Activated T-cell treated with anti-CD3 and anti-CD28 coated beads, Interleukin-2, amount 50 U/mL, for 72 hours (primary cell): ENCODE measurements at places on chromosomes 6 and 20. TPM values are rescaled to one million over a fixed set of nuclear protein-coding genes. Genes with fewer than 3 reads are reported as not detected.

Gene MC3R
- total RNA-seq: not detected

Gene TINAG
- not detected for total RNA-seq

Gene WASF1
- 3.3 TPM for total RNA-seq

Gene IPCEF1
- 17.6 TPM for total RNA-seq

Gene SLC22A16
- total RNA-seq: not detected

Gene POLR1H
- total RNA-seq: 81.9 TPM

Gene WFDC10A
- not detected for total RNA-seq

Gene KCNQ2
- total RNA-seq: 0.44 TPM

DNA sequence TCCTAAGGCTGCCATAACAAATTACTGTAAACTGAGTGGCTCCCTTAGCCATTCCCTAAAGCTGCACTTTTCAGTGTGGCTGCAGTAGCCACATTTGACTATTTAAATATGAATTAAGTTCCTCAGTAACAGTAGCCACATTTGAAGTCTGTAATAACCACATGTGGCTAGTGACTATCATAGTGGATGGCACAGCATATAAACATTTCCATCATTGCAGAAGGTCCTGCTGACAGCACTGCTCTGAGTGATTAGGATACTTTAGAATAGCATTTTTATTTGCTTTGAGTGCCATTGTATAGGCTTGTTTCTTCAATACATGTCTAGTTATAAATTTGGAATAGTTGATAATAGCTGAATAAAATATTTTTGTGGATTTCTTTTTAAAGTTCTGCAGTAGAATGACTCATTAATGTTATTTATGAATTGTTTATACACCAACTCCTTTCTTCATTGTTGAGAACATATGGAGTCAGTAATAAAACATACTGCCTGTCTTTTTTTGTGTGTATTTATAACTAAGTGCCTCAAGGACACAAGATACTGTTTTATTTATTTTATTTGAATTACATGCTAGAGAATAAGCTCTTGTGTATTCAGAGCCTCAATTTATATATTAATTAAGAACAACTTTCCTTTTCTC, 217.2 kb downstream of the CDKAL1 start:
- no peaks in the 10 kb centered on the region for H3K27me3 ChIP-seq
- DNase-seq: no peak
- H3K4me1 ChIP-seq: peaks cover 7% of the 10 kb centered on the region
- no peak overlapping the region for H3K27ac ChIP-seq
- peaks cover 6% of the 10 kb centered on the region for H3K36me3 ChIP-seq

GRCh38 chr20:57408131-57408530, 16.9 kb downstream of the RBM38 start:
- no peak overlapping the region for H3K4me3 ChIP-seq
- H3K27ac ChIP-seq: no peak overlapping the region
- DNase-seq: no peak
- H3K4me1 ChIP-seq: no peaks in the 10 kb centered on the region
- peaks cover 2% of the 10 kb centered on the region for H3K36me3 ChIP-seq

DNA sequence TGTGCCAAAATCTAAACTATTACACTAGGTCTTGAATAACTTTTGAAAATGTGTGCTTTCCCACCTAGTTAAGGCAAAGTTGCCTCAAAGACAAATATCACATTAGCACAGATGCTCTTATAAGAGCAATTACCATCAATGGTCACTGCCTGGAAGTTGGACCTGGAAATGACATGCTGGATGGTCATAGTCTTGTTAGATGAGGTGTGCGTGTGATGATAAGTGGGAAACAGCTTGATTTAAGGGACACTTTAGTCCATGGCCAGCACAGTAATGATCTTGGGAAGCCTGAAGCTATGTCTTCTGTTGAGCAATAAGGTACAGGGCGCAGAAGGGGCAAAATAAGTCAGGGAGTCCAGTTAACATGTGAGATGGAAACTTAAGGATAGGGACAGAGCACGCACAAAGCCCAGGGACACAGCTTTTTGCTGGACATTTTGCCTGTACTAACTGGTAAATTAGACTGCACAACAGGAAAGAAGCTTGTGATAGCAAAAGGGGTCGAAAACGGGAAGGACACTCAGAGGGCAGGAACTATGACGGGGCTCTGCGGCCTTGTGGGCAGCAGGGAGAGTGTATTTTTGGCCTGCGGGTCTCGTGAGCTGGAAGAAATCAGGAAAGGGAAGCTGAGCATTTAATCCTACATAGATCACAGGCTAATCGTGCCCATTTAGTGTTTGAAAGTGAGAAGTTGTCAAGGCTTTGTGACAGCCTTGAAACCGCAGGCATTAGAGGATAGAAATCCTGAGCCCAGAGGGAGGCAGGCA, 66.7 kb upstream of the BMP2 start:
- no peak for DNase-seq
- no peaks in the 10 kb centered on the region for H3K27me3 ChIP-seq
- H3K4me1 ChIP-seq: no peaks in the 10 kb centered on the region

GRCh38 chr20:49400410-49400809, 82.1 kb downstream of the KCNB1 start:
- H3K4me3 ChIP-seq: no peak overlapping the region
- no peaks in the 10 kb centered on the region for H3K4me1 ChIP-seq
- no peak for DNase-seq
- no peaks in the 10 kb centered on the region for H3K36me3 ChIP-seq
- peaks cover 16% of the 10 kb centered on the region for H3K27me3 ChIP-seq
- H3K27ac ChIP-seq: no peak overlapping the region

DNA sequence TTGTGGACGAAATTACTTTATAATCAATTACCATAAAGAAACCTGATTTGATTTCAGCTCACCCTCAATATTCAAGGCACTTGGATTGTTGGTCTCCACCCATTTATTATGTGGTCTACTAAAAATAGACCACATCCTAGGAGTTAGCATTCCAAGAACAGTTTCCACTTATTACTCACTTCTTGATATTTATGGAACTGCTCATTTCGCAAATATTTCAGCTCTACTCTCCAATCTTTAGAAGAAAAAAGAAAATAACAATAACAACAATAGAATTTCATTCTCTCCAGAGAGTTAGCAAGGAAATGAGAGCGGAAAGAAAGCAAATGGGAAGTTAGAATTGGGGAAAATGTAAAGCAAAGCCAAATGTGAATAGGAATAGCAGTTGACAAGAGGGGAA, 26.2 kb upstream of the HDAC2 start:
- H3K27ac ChIP-seq: no peak overlapping the region
- H3K27me3 ChIP-seq: peaks cover 15% of the 10 kb centered on the region
- H3K4me3 ChIP-seq: no peak overlapping the region
- DNase-seq: no peak

GRCh38 chr20:33910529-33911327, 83.0 kb upstream of the RALY start:
- H3K36me3 ChIP-seq: no peaks in the 10 kb centered on the region
- H3K4me1 ChIP-seq: peaks cover 12% of the 10 kb centered on the region
- no peak for DNase-seq
- H3K4me3 ChIP-seq: no peak overlapping the region

- H3K27ac ChIP-seq: peak overlapping the region; percentile 35
- no peak overlapping the region for H3K4me3 ChIP-seq
- peaks cover 53% of the 10 kb centered on the region for H3K4me1 ChIP-seq
- H3K36me3 ChIP-seq: no peaks in the 10 kb centered on the region
- H3K27me3 ChIP-seq: no peaks in the 10 kb centered on the region
- DNase-seq: no peak
Observed at GRCh38 chr20:56428410-56428809, 16.4 kb downstream of the CASS4 start.

GRCh38 chr6:82567621-82568020, 204.0 kb downstream of the TPBG start:
- no peak for DNase-seq
- no peak overlapping the region for H3K27ac ChIP-seq
- no peaks in the 10 kb centered on the region for H3K4me1 ChIP-seq
- no peaks in the 10 kb centered on the region for H3K36me3 ChIP-seq
- H3K27me3 ChIP-seq: no peaks in the 10 kb centered on the region

GRCh38 chr20:50027611-50028105, 44.9 kb downstream of the SNAI1 start:
- H3K4me3 ChIP-seq: no peak overlapping the region
- no peak overlapping the region for H3K27ac ChIP-seq
- H3K36me3 ChIP-seq: no peaks in the 10 kb centered on the region
- DNase-seq: no peak

DNA sequence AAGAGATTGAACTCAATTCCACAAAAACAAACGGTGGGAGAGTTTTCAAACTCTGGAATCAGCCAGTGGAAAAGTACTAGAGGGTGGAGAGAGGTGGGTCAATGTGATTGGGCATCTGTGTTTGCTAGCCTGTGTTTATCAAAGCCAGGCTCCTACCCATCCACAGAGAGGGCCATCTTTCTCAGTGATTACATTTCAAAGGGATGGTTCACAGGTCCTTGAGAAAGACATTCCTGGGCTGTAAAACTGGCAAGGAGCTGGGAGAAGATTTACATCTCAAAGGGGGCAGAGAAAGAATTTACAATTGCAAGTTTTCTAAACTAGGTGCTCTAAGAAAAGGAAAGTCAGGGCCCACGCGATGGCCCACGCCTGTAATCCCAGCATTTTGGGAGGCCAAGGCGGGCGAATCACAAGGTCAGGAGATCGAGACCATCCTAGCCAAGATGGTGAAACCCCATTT, 146.8 kb upstream of the UST start:
- no peaks in the 10 kb centered on the region for H3K36me3 ChIP-seq
- peaks cover 17% of the 10 kb centered on the region for H3K27me3 ChIP-seq
- H3K4me3 ChIP-seq: no peak overlapping the region
- DNase-seq: no peak

GRCh38 chr6:132231121-132231884, 170.0 kb downstream of the MOXD1 start:
- no peak overlapping the region for H3K27ac ChIP-seq
- H3K4me1 ChIP-seq: no peaks in the 10 kb centered on the region
- DNase-seq: no peak

DNA sequence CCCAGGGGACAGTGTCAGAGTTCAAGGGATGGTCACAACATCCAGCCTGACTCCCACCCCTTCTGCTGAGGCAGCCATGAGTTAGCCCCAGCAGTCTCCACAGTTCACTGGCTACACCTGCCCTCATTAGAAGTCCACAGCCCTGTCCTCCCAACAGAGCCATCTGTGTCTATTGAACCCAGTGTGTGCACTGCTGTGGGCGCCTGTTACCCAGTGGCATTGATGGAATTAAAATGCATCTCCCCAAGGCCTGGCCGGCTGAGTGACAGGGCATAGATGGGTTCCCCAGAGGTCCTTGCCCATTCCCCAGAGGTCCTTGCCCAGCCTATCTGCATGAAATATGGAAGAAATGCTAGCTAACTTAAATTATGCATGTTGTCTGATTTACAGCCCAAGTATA, 73.3 kb downstream of the PCSK2 start:
- H3K27me3 ChIP-seq: peaks cover 3% of the 10 kb centered on the region
- no peak overlapping the region for H3K4me3 ChIP-seq
- no peak for DNase-seq
- H3K36me3 ChIP-seq: no peaks in the 10 kb centered on the region

- no peaks in the 10 kb centered on the region for H3K36me3 ChIP-seq
- no peak for DNase-seq
- H3K27ac ChIP-seq: no peak overlapping the region
- H3K4me3 ChIP-seq: no peak overlapping the region
Observed at GRCh38 chr6:141158740-141159139, 974.0 kb upstream of the GJE1 start.
